ENCODE measurements at places on chromosomes 3 and 15.
A peak's percentile ranks its signal among the peaks of the same experiment; 100 is the strongest.

DNA sequence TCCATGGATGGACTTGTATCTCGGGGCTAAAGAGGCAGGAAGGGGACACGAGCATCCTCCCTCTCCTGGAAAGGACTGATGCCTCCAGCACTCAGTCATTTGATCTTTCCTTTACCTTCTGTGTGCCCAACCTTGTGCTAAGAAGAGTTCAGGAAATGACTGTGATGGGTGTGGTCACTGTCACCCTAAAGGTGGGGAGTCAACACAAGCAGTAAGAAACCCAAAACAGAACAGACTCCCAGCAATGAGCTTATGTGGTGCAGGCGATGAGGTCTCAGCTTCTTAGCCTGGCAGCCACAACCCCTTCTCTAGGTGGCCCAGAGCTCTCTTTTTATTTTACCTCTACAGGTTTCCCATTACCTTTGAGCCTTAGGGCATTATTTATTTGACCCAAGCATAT lies 3.8 kb downstream of the MPI start:
- peak; percentile 77 for DNase-seq

GRCh38 chr3:60660026-60660425 lies 591.2 kb downstream of the FHIT start:
- DNase-seq, result no peak

- DNase-seq, result peak; percentile 85
These were observed 46.8 kb downstream of the MYO5A start for GRCh38 chr15:52481915-52482314.

- no peak for DNase-seq
These were observed 10.2 kb upstream of the TIPARP start for GRCh38 chr3:156664011-156664830.

- no peak for DNase-seq
These were observed 8.1 kb downstream of the XIRP1 start for GRCh38 chr3:39184081-39184967.

DNA sequence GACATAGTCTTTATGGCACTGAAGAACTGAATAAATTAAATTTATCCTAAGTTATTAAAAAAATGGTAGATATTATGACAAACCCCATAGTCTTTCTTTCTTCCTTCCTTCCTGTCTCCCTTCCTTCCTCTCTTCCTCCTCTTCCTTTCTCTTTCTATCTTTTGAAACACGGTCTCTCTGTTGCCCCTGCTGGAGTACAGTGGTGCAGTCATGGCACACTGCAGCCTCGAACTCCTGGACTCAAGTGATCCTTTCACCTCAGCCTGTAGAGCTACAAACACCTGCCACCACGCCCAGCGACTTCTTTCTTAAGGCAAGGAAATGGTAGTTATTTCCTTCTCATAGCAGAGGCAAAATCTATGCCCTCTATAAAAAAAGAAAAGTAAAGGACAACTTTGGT lies 354.6 kb downstream of the GAP43 start:
- DNase-seq, result no peak

- DNase-seq, result no peak
These were observed 111.6 kb downstream of the GREM1 start for GRCh38 chr15:32829436-32829835.

GRCh38 chr3:194176274-194176991 lies 40.5 kb downstream of the HES1 start:
- no peak for DNase-seq

GRCh38 chr15:60752973-60753720 lies 274.2 kb upstream of the ICE2 start:
- DNase-seq, result no peak

DNA sequence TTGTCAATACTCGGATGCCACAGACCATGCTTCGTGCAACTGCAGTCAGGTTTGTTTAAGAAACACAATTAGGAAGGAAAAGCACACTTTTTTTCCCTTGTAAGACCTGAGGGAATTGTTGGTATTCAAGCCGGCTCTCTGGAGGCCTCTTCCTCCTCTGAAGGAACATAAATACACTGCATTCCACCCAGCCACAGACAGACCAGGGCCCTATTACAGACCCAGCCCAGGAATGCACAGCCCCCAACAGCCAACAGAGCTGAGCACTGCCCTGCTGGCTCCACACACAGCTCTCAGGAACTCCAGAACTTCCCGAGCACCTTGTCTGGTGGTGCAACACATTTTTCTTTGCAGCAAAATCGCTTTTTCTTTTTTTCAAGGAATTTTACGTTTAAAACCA lies 488.7 kb upstream of the PROK2 start:
- DNase-seq, result no peak

DNA sequence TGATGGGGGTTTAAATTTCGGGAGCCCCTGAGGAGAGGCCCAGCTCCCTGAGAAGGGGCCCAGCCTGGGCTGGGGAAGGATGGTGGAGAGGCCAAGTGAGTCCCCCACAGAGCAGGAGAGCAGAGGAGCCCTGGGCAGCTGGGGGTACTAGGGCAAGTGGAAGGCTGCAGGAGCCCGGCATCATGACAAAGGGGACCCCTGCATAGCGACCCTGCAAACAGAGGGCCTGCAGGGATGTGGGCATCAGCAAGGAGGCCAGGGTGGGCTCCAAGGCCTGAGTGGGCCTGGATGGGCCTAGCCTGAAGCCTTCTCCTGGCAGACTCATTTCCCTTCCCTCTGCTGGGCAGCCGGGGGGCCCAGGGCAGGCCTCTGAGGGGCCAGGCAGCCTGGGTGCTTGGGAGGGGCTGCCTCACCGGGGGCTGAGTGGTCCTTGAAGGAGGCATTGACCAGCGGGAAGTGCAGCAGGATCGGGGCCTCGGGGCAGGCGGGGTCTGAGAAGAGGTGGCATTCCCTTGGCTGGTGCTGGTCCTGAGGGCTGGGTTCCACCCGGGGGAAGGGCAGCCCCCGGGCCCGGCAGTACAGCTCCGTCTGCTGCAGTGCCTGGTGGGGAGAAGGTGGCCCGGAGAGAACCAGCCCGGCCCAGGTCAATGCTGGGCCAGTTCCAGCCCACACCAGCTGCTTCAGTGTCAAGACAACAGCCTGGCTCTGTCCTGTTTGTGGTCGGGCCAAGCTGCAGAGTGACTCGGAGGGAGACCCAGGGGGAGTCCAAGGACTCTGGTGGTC lies 24.7 kb downstream of the PLA2G4D start:
- no peak for DNase-seq

DNA sequence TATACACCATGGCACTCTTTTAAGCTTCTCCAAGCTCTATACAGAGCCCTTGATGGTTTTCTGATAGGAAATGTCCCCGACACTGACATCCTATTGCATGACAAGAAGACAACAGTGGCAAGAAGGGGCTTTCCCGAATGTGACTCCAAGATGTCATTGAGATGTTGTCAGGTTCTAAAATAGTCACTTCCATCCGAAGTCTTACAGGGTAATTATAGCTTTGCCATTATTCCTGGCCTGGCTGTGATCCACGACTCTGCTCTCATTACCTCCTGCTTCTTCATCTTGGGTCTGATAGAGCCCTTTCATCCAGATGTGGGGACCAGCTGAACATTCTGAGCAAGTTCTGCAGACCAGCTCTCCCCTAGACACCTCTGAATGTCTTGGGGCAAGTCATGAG lies 40.6 kb upstream of the ADAMTS9 start:
- no peak for DNase-seq

DNA sequence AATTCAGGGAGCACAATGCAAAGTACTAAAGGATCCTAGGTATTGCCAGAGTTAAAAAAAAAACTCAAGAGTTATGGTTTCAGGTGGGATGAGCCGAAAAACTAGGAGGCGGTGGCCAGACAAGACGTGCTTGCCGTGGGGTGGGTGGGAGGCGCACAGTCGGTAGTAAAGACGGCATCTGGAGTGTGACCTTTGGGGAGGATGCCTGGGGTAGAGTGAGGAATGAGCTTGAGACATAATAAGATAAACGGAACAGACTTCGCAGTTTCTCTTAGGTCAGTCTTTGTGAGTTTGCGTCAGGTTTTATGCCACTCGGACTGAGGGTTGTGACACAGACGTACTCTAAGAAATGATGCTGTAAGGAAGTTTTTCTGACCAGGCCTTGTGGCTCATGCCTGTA lies 139.6 kb downstream of the LRRK1 start:
- no peak for DNase-seq

GRCh38 chr15:100696452-100696851 lies 94.1 kb downstream of the ASB7 start:
- DNase-seq, result no peak

- no peak for DNase-seq
These were observed 201.8 kb downstream of the ABHD5 start for GRCh38 chr3:43892526-43892925.

DNA sequence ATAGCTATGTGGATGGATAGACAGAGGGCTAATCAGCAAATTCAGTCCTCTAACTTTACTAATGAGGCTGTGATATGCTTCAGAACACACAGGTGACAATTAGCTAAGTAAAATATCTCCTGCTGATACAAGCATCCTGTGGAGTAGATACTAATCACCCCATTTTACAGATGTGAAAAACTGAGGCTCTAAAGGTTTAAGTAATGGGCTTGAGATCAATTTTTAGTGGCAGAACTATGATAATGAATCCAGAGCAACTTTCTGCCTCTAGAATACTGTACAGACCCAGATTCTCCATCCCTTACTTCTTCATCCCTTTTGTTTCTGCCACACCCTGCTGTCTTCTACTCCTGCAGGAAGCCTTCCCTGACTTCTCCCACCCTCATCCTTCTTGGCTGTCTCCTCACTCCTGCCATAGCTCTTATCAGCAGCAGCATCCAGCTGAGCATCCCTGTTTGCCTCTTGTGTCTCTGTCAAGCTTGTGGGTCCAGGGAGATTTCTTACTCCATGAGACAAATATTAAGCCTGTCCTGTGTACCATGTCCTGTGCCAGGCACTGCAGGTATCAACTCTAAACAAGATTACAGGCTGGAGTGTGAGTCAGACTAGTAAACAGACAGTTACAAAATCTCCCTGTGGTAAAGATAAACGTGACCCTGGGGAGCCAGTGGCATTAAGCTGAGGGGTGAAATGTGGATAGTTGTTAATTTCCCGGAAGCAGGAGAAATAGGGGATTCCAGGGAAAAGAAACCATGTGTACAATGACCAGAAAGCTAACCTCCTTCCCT lies 39.2 kb downstream of the SLC6A11 start:
- no peak for DNase-seq

DNA sequence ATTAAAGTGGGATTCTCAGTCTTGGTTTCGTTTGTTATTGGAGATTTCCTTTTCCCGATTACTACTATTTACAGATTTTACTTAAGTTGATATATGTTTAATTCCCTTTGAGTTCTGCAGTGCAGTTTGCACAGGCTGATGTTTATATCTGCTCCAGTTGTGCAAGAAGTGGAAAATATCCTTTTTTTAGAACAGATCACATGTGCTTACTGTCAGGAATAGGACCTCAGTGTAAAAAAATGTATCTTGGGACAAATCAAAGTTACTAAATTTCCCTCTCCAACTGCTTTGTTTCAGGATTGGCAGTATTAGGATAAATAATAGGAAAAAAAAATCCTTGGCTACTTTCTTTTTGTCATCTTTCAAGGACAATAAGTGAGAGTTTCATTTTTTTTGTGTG lies 6.9 kb downstream of the MITF start:
- DNase-seq, result no peak

DNA sequence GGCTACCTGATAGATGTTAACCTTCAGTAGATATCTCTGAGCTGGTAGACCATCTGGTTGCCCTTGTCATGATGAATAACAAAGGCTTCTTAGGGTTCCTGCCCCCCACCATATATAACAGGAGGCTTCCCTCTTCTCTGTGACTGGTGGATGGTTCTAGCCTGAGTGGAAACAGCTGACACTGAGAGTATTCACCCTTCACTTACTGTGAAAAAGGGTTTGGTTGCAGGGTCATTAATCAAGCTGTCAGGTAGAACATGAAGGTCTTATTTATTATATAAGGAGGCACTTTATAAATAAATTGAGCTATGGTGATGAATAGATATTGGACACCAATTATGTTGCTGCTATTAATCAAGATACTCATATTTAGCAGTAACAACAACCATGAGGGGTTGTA lies 58.6 kb downstream of the CACNA2D3 start:
- no peak for DNase-seq

GRCh38 chr3:21825684-21826083 lies 74.7 kb upstream of the ZNF385D start:
- no peak for DNase-seq

- no peak for DNase-seq
These were observed 330.8 kb downstream of the TIGIT start for GRCh38 chr3:114624571-114625181.

DNA sequence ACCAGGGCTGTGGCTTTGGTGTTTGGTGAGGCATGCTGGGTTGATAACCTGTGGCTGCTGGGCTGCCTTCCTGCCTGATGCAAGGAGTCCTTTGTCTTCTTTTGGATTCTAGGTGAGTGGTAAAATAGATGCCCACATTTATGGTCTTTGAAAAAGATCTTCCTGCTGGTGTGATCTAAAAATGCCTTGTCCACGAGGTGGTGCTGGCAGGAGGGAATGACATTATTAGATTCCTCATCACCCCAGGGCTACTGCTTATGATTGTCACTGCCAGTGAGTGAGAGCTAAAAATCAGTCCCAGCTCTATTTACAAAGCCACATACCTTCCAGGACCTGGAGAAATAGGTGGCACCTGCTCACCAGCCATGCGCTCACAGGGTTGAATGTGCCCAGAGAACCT lies 355.5 kb upstream of the ROPN1 start:
- no peak for DNase-seq

DNA sequence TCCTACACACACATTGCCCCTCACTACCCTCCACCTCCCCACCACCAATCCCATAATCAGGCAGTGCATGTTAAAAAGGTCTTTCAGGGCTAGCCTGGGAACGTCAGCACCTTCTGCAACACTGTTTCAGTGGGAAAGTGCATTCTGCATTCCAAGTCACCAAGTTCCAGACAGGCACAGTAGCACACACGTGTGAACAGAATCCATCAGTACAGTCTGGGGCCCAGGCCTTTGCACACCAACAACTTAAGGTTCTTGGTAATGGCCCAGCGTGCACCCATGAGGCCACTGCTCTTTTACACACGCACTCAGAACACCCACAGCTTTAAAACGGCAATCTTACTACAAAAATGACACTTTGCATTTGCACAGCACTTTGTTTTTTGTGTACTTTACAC lies 1.2 kb downstream of the ANXA2 start:
- DNase-seq, result no peak

DNA sequence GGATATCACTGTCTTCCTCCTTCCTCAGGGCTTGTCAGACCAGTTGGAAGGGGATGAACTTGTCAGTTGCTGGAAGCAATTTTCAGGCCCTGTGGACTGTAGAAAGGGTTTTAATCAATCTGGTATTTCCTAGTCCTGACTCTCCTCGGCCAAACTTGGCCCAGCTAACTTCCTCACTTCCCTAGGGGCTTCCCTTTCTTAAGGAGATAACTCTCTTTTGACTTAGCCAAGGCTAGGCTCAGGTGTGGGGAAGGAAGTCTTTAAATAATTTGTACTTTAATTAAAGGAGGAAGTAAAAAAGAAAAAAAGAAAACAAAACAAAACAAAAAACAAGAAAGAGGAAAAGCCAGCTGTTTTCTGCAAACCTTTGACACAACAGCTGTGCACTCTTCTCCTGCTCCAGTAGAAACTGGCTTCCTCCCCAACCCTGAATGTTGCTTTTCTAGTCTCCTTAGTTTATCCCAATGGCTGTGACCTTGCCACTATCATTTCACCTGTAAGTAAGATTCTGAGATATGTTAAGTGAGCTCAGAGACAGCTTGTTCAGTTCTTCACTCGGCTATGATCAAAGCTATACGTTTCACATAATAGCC lies 53.0 kb upstream of the ST3GAL6 start:
- DNase-seq, result no peak
